ENCODE measurements at places on chromosomes 6 and 20.

DNA sequence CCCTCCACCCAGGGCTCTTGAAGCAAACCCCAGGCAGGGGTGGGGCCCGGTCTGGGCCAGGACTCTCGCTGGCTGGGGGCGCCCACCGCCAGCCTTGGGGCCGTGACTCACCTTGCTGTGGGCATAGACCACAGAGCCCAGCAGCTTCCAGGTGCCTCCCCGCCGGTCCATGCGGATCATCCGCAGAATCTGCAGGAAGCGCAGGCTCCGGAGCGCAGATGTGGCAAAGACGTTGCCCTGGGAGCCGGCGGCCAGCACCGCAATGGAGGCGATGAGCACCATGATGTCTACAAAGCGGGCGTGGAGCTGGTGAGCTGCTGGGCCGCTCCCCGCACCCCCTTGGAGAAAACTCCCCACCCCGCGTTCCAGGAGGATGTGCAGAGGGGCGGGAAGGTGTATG, 27.9 kb downstream of the KCNQ2 start:
- no peak for DNase-seq

GRCh38 chr6:64479134-64479533, 843.5 kb downstream of the PHF3 start:
- DNase-seq = no peak

DNA sequence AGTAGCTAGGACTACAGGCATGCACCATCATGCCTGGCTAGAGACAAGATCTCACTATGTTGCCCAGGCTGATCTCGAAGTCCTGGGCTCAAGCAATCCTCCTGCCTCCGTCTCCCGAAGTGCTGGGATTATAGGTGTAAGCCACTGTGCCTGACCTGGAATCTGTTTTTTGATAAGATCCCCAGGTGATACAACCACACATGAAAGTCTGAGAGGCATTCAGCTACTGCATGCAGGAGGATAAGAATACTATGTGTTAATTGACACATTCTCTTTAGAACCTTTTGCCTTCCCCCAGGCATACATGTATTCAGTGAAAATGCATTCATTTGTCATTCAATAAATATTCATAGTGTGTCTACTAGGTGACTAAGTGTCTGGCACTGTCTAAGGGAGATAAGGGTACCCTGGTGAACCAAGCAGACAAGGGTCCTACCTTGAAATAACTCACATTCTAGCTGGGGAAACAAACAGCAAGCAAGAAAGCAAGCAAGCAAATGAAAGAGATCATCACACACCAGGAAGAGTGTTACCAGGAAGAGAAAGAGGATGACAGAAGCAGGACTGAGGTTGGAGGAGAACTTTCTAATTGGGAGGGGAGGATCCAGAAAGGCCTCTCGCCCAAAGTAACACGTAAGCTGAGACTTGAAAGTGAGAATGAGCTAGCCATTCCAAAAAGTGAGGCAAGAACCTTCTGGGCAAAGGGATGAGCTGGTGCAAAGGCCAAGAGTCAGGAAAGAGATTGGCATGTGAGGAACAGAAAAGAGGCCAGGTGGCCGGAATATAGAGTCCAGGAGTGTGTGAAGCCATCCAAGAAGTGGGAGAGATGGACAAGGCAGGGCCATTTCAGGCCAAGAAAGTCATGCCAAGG, 6.5 kb downstream of the GFOD1 start:
- no peak for DNase-seq

DNA sequence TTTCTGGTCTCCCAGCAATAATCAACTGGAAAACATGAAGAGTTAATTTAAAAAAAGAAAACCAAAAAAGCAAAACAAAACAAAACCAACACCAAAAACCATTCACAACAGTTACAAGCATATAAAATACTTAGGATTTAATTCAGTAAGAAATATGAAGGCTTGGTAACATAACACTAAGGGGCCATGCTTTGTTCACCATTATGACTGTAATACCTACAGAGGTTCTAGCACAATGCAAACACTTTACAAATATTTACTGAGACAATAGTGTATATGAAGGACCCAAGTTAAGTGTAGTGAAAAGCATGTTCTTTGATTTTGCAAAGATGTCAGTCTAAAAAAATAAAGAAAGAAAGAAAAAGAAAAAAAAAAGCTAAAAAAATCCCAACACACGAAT, 109.8 kb upstream of the EMILIN3 start:
- no peak for DNase-seq

GRCh38 chr6:167722634-167723309, 103.9 kb upstream of the AFDN start:
- no peak for DNase-seq

- DNase-seq = peak; percentile 30
Observed at GRCh38 chr6:132964101-132964867, 149.9 kb downstream of the RPS12 start.

DNA sequence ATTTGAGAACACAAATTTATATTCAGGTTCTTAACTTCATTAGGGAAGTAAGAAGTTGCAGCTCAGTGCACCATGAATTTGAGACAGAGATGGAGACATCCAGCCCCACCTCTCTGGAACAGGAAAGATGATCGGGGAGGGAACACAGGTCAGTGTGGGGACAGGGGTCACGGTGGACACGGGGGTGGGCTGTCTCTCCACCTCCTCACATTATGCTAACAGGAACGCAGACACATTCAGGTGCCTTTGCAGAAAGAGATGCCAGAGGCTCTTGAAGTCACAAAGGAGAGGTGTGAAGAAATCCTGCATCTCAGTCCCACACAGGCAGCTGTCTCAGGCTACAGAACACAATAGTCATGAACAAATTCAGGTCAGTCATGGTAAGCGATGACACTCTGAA, 3.1 kb downstream of the HLA-C start:
- no peak for DNase-seq

DNA sequence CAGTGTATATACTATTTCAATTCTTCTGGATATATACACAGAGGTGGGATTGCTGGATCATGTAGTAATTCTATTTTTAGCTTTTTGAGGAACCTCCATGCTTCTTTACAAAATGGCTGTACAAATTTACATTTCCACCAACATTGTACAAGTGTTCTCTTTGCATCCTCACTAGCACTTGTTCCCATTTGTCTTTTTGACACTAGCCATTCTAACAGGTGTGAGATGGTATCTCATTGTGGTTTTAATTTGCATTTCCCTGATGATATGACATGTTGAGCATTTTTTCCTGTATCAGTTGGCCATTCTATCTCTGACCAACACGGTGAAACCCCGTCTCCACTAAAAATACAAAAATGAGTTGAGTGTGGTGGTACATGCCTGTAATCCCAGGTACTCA, 68.1 kb upstream of the PMEPA1 start:
- DNase-seq = no peak

GRCh38 chr20:62477669-62478455, 2.1 kb upstream of the GATA5 start:
- no peak for DNase-seq

- no peak for DNase-seq
Observed at GRCh38 chr6:1481286-1481685, 91.9 kb downstream of the FOXF2 start.

GRCh38 chr20:63517376-63518309, 2.9 kb upstream of the PPDPF start:
- DNase-seq = no peak

DNA sequence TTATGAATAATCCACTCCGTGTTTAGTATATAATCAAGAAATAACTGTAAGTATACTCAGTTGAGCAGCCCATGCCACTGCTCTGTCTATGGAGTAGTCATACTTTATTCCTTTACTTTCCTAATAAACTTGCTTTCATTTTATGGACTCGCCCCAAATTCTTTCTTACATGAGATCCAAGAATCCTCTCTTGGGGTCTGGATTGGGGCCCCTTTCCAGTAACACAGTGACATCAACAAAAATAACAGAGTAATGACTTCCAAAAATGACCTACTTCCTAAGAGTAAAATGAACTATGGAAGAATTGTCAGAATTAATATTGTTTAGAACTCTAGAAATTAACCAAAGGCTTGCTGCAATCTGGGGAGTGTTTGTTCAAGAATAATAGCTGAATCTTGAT, 8.8 kb downstream of the OR2H1 start:
- DNase-seq = no peak

GRCh38 chr6:2579241-2579761, 171.4 kb downstream of the MYLK4 start:
- no peak for DNase-seq

DNA sequence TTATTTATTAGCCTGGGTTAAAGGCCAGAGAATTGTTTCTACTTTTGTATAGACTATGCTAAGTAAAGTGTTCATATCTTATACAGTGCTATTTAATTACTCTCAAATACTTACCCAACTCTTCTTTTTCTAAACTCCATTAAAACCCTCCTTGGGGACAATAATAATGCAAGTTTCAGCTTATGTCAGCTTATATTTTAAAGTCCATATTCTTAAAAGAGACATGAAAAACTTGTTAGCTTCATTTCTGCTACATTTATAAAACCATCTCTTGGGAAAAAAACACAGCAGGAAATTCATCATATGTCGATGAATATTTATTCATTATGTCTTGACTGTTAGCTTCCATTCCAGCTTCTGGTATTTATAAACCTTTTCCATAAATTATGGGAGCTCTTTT, 71.9 kb upstream of the SDHAF4 start:
- DNase-seq = no peak

DNA sequence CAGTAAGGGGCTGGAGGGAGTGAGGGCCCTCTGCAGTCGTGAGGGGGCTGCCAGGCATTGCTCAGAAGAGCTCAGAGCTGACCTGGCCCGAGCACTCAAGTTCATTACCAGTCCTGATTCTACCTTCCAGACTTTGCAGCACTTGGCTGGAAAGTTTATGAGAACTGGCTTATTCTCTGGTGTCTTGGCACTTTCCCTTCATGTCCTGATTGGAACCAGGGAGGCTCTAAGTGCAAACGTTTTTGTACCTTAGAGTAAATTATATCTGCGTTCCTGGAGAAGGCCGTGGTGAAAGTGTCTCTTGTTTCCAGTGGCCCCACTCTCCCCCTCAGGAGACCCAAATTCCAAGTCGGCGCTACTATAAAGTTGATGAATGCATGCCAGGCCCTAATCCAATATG, 402.3 kb downstream of the CDC5L start:
- no peak for DNase-seq

GRCh38 chr6:32581315-32582095, 8.1 kb downstream of the HLA-DRB1 start:
- DNase-seq = no peak

DNA sequence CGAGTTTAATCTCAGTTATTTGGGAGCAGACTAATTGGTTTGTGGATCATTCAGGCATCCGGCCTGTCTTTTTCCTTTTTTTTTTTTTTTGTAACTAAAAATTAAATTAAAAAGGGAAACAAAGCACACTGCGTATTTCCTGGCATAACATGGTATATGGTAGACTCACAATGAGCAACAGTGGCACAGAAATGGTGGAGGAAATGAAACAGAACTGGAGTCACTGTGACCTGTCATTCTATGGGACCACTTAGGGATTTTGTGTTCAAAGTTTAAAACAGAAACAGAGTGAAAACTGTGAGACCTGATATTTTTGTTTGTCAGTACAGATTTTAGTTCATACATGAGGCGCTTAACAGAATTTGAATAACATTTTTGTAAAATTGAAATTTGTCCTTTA, 4.8 kb upstream of the CD93 start:
- DNase-seq = no peak

GRCh38 chr6:155276638-155277037, 12.8 kb downstream of the CLDN20 start:
- DNase-seq = no peak

DNA sequence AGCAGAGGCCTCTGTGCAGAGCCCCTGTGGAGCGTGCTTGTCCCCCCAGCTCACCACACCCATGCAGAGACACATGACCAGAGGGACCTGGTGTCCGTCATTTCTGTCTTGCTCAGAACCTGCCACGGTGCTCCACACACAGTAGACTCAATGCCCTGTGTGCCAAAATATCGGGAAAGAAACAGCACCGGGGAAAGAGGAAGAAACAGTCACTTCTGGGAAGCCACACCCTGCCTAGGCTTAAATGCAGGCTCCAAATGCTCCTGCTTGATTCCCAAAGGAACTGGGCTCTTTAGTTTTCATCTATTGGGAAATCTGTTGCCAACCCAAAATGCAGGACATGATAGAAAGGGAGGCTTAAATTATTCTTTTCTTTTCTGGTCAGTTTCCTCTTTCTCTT, 503.9 kb downstream of the CD83 start:
- DNase-seq = peak; percentile 43

DNA sequence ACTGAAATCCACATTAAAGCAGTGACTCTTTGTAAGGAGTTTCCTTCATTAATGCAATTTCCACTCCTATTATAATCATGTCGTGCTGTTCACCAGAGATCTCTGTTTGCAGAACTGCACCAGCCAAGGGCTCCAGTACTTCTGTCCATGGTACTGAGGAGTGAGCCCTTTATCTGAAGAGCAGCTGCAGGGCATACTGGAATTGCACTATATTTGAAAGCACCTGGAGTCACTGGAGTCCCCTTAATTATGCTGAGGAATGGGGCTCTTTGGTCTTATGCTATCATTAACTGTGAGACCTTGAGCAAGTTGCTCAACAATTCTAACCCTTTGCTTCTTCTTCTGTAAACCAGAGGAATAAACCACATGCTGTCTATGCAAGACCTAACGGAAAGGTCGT, 61.7 kb upstream of the NUP153 start:
- no peak for DNase-seq

GRCh38 chr6:163814494-163815364, 400.2 kb downstream of the QKI start:
- no peak for DNase-seq

GRCh38 chr6:43395776-43396175, 26.3 kb upstream of the ZNF318 start:
- DNase-seq = no peak

DNA sequence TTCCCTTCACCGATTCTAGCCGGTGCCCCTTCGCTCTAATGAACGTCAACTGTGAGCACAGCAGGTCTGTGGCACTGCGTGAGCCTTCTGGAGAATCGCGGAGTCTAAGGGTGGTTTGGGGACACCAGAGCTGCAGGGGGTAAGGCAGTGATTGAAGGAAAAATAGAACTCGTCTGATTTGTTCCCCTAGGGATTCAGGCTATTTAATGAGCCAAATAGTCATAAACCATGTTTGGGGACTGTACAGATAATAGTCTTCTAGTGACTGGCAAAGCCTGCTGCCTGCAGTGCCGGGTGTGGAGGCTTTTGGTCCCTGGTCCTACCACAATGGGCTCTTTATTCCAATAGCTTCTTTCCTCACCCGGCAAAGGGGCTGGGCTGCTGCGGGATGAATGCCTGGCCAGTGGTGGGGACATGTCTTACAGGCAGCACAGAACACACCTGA, 11.1 kb upstream of the NTSR1 start:
- peak; percentile 58 for DNase-seq

Data from NCI-H2171 treated with DMSO at 0.1 percent for 48 hours (cell line).